ENCODE measurements at places on chromosomes 2 and 18. TPM values are rescaled to one million over a fixed set of nuclear protein-coding genes. Genes with fewer than 3 reads are reported as not detected.

GRCh38 chr2:74080346-74080745 lies 67.4 kb downstream of the BOLA3 start:
- no peak for DNase-seq

- DNase-seq, result no peak
These were observed 25.5 kb upstream of the NFE2L2 start for GRCh38 chr2:177289824-177290628.

Gene CHST10
- 11.9 TPM for total RNA-seq

DNA sequence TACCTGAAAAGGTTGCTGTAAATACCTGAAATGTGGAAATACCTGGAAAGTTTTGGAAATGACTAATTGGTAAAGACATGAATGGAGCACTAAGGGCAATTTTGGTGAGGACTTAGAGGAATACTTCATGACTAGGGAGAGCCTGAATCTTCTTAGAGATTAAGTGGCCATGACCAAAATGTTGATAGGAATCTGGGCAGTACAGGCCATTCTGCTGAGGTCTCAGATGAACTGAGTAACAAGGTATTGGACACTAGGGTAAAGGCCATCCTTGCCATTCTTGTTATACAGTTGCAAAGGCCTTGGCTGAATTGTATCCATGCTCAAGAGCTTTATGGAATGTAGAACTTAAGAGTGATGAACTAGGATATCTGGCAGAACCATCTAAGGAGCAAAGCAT lies 742.9 kb upstream of the RAB6C start:
- no peak for DNase-seq

DNA sequence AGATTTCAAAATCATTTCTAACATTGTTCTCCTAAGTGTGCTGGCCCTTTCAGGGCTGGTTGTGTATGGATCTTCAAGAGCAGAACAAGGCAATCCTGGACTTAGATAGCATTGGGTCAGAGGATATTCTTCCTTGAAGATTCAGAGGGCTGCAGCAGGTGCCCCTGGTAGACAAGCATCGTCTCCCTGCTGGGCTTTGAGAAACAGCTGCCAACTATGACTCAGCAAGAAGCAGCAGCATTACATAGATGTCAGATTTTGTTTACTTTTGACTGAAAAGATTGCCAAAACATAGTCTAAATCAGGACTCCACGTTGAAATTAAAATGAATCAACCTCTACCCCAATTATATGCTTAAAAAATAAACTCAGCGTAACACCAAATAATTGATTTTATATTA lies 618.8 kb downstream of the SOCS6 start:
- DNase-seq, result no peak

Gene ERFE
- 1.4 TPM for total RNA-seq

- peak; percentile 72 for DNase-seq
These were observed 4.6 kb downstream of the LOXL3 start for GRCh38 chr2:74548900-74549826.

- no peak for DNase-seq
These were observed 328.0 kb upstream of the CRIM1 start for GRCh38 chr2:36027616-36028015.

GRCh38 chr2:28401411-28401810 lies 8.8 kb downstream of the FOSL2 start:
- peak; percentile 31 for DNase-seq

- DNase-seq, result no peak
These were observed 14.0 kb upstream of the RIF1 start for GRCh38 chr2:151395509-151396374.

GRCh38 chr2:182951948-182952663 lies 85.7 kb upstream of the FRZB start:
- no peak for DNase-seq

DNA sequence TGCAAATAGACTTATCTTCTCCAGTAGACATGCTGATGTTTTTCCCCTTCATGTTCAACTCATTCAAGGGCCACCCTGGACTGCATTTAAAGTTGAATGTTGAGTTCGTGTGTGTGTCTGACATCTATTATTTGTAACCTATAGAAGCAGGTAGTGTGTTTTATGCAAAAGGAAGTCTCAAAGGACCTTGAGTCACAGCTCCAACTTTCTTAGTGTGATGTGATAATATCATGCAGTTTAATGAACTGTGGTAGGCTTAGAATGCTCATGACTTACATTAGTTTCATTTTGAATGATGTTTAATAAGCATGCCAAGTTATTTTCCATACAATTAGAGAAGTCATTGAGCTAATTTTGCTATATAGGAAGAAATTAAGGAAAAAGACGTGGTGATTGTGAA lies 67.9 kb downstream of the CERS6 start:
- DNase-seq, result no peak

Gene ATP6V1B1
- 0.89 TPM for total RNA-seq

Gene RAMP1
- 7.0 TPM for total RNA-seq

GRCh38 chr2:14706201-14706600 lies 73.7 kb downstream of the LRATD1 start:
- DNase-seq, result no peak
